Bronchial epithelial cell (primary cell): ENCODE measurements at places on chromosomes 4 and X. TPM values are rescaled to one million over a fixed set of nuclear protein-coding genes. Genes with fewer than 3 reads are reported as not detected.

GRCh38 chr4:8023696-8024033 is 84.0 kb upstream of the AFAP1 start:
- DNase-seq = no peak

DNA sequence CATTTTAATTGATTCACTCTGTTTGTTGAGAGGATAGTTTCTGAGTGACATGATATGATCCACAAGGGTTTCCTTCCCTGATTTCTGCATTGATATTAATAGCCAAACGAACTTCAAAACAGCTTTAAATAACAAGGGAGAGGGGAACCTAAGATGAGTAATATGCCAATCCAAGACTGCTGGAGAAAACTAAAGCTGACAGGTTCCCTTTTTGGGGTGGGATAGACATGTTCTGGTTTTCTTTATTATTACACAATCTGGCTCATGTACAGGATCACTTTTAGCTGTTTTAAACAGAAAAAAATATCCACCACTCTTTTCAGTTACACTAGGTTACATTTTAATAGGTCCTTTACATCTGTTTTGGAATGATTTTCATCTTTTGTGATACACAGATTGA is 182.2 kb downstream of the AR start:
- DNase-seq = no peak

DNA sequence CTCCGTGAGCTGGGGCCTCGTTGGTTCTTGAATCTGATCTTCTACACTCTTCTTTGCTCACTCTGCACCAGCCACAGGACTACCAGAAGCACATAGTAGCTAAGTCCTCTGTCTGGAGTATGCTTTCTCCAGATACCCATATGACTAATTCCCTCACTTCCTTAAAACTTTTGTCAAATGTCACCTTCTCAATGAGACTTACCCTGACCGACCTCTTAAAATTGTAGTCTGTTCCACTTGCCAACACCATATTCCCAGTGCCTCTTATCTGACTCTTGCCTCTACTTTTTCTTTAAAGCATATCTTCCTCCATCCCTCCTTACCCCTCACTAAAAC is 10.0 kb downstream of the PARM1 start:
- DNase-seq = no peak

The SPANXB1 gene
- total RNA-seq = not detected in 2 replicates

DNA sequence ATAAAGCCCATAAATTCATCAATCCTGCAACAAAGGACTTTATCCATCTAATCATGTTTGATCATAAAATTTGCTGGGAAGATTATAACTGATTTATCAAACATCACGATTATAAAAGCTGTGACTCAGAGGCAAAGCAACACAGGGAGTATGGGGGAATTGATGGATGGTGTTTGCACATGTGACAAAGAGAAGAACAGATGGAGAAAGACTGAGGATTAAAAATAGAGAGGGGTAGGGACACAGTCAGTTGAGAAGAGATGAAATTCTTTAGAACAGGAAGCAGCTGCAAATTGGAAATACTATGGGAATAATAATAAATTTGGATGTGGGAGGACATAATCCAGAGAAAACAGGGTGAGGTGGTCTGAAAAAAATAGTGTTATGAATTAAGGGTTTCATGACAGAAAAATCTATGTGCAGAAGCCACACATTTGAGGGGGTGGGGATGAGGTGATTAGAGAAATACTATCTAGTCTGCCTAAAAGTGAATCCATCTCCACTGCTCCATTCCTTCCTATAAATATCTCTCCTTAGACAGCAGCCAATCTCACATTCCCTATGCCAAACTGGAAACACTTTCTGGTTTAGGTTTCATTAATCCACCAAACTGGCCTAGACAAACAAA is 6.2 kb downstream of the PRR32 start:
- no peak for DNase-seq

DNA sequence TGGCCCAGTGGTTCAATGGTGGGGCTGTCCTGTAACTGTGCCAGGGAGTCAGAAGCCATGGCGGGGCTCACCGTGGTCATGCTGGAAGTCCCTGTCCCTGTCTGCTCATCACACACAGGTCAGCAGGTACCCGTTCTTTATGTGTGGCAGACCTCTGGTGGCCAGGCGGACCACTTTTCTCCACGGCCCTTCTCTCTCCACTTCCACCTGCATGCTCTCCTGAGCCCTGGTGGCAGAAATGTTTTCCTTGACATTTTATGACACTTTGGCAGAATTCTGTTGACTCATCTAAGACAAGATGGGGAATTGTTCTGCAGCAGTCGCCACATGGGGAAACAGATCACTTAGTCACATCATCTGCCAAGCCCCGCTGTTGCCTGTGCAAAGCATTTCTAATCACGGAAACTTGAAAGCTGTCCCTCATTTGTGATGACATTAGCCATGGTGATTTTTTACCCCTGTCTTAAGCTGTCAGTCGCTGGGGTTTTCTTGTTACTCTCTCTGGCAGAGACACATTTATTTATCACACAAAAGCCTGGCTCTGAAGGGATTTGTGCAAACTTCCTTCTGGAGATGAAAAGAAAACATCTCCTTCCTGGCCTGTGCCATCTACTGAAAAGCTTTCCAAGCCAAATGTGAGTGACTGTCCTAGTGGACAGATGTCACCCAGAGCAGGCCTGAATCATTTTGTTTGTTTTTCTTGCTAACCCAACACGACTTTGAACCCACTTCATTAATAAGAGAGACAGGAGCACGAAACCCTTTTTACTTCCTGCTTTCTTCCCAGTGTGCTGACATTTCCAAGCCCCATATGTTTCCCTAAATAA is 38.8 kb upstream of the STIM2 start:
- no peak for DNase-seq

- DNase-seq = peak; percentile 56
Observed at GRCh38 chr4:40192114-40193015, 4.5 kb upstream of the RHOH start.

The ETDA gene
- not detected in 2 replicates for total RNA-seq

DNA sequence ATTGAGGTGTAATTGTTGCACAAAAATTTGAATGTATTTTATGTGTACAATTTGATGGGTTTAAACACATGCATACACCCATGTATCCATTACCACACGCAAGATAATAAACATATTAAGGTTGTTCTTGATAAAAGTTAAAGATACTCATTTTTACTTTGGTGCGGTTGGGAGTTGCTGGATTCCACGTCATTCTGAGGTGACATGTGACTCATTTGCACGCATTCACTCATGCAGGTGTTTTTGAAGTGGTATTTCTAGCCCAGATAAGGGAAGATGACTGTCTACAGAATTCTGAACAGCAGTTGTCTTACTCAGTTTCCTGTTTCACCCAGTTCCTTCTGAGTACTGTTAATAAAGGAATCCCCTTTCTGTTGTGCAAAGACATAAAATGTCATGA is 142.0 kb downstream of the RTL3 start:
- DNase-seq = peak; percentile 90

The IRS4 gene
- total RNA-seq = not detected in 2 replicates

GRCh38 chr4:186792728-186793366 is 69.2 kb upstream of the FAT1 start:
- DNase-seq = no peak

The PABPC1L2A gene
- not detected in 2 replicates for total RNA-seq

DNA sequence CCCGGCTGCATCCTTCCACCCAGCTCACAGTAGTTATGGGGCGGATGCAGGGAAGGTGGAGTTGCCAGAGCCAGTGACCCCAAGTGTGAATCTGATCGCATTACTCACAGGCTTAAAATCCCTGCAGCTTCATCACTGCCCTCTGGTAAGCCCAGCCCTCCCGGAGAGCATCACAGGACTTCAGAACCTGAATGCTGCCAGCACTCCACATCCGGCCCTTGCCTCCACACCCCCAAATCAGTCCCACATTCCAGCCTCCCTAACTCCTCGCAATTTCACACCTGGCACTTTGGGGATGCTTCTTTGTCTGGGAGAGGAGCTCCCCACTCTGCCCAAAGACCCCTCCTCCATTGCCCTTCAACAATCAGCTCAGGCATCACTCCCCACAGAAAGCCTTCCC is 15.6 kb downstream of the RASL11B start:
- no peak for DNase-seq

The BBS7 gene
- 13.4 and 18.8 TPM in 2 replicates for total RNA-seq

DNA sequence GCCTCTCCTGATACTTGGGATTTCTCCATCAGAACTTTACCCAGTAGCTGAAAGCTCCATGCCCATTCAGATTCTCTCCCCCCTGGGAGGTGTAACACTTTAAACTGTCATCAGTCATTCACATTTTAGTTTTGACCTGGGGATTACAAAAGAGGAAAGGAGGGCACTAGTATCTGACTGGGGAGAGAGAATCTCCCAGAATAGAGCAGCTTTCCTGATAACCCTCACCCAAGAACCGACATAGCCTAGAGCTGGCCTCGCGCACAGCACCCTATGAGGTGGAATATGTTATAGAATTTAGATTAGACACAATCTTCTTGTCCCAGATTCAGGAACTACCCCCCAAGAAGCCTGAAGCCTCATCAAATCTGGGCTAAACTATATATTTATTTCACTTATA is 950.2 kb upstream of the TENM3 start:
- no peak for DNase-seq

DNA sequence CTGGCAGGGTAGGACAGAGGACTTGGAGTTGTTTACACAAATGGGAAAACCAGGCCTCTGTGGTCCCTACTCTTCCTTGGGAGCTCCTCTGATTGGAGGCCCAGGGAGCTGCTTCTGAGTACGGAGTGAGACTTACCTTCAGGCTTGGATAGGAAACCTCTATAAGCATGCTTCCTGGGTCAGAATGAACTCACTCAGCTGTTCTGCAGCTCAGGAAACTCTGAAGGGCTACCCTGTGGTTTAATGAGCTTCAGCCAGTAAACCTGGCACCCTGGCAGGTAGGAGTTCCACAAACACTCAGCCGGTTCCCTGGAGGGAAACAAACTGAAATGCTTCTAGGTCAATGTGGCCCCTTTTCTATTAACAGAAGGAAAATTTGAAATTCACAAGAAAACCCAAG is 51.0 kb upstream of the TFDP3 start:
- no peak for DNase-seq

The IGFBP7 gene
- total RNA-seq = 89.9 and 92.9 TPM in 2 replicates
